ENCODE measurements at places on chromosomes 2 and 18.

GRCh38 chr18:12074736-12075135, 18.9 kb upstream of the ANKRD62 start:
- DNase-seq, result no peak

GRCh38 chr2:61834893-61835292, 19.0 kb downstream of the FAM161A start:
- DNase-seq, result no peak

GRCh38 chr2:60283626-60284025, 269.8 kb downstream of the BCL11A start:
- no peak for DNase-seq

- DNase-seq, result no peak
Measured at GRCh38 chr2:219893541-219893940, 266.1 kb downstream of the SLC4A3 start.

DNA sequence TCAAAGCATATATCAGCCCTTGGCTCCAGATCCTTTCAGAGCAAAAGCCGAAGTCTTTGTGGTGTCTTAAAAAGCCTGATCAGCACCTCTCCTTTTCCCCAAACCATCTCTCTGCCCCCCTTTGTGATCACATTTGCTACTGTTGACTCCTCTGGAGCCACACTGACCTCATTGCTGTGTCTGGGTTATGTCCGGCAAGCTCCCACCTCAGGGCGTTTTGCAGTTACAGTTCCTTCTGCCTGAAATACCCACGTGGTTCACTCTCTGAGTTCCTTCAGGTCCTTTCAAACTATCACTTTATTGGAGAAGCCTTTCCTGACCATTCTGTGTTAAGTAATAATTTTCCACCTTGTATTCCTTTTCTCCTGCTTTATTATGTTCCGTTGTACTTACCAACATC, 11.8 kb downstream of the C2orf69 start:
- DNase-seq, result no peak

DNA sequence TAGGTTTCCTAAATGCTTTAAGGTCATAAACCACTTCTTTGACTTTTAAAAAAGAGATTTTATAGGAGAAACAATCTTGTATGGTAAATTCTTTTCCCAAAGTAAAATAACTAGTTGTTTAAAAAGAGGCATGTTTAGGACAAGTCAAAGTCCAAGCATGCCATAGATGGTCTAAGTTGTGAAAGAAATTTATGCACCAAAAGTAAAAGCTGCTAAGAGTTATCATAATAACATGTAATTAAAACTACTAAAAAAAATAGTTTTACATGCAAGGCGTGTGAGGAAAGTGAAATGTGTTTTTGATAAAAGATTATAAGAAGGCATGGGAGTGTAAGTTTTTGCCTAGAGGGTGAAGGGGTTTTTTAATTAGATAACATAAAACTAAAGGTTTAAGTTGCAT, 22.5 kb downstream of the FAM210A start:
- peak; percentile 33 for DNase-seq

- peak; percentile 81 for DNase-seq
Measured at GRCh38 chr18:75247611-75248421, 37.2 kb downstream of the TSHZ1 start.

DNA sequence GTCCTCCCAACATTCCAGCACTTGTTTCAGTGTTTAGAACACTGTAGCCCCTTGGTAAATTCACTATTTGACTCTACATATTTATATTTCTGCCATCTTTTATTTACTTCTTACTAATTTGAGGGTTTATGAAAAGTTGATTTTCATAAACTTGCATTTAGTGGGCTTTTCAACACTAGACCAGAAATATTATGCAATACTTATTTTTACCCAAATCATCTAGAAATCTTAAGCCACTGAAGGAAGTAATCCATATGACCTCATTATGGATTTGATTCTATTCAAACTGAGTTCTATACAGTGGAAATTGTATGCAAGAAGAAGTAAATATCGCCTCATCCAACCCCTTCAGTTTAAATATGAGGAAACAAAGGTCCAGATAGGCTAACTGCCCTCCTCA, 92.6 kb upstream of the VRK2 start:
- no peak for DNase-seq

DNA sequence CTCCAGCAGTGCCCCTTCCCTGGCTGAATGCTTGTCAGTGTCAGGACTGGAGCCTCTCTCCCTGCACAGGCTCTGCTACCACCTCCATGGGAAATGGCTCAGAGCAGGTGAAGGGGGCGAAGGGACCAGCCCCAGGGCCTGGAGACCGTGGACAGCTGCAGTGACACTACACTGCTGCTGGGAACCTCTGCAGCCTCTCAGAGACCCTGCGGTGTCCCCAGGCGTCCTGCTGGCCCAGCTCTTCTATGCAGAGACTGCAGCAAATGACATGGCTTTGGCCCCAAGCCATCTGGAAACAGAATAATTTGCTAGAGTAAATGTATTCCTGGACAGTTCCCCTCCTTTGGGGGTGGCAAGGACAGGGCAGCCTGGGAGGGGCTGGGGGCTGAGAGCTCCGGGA, 53.2 kb downstream of the CIB4 start:
- peak; percentile 64 for DNase-seq

DNA sequence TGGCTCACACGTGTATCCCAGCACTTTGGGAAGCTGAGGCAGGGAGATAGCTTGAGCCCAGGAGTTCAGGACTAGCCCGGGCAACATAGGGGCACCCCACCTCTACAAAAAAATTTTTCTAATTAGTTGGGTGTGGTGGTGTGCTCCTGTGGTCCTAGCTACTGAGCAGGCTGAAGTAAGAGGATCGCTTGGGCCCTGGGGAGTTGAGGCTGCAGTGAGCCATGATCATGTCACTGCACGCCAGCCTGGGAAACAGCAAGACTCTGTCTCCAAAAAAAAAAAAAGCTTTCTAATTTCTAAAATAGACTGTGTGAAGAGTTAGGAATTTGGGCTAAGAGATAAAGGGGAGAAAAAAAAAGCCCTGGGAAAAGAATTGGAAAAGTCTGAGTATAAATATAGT, 51.9 kb upstream of the NAB1 start:
- DNase-seq, result no peak

- peak; percentile 91 for DNase-seq
Measured at GRCh38 chr2:196263181-196263747, 91.9 kb upstream of the STK17B start.

GRCh38 chr2:3458396-3459184, 60.7 kb downstream of the ADI1 start:
- DNase-seq, result no peak

GRCh38 chr2:124894199-124894598, 869.1 kb downstream of the CNTNAP5 start:
- no peak for DNase-seq

DNA sequence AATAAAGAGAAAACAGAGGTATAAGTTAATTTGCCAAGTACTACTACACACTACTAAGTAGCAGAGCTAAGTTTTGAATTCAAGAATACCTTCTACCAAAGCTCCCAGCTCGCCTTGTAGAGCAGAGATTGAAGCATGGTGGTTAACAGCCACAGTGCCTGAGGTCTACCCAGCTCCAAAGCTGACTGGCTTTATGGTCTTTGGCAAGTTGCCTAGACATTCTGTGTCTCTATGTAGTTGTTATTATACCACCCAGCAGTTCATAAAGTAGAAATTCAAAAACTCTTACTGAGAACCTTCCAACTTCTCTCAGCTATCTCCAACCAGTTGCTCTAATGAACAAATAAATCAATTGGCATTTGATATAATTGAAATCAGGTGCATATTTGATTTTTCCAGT, 87.8 kb downstream of the PDE11A start:
- DNase-seq, result peak; percentile 34

DNA sequence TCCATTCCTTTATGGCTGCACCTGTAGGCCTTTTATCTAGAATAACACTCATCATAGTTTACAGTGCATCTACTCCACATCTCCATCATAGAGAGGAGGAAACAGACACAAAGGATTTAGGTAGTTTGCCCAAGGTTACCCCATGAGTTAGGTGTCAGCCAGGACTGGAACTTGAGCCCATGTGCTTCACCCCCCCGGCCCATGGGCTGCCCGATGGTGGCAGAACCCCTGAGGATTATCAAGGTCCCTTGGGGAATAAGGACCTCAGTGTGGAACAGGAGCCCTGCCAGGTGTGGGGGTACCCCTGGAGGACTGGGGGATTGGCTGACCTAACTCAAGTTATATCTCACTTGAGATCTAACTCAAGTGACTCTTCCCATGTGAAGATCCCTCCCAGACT, 146.3 kb upstream of the OTX1 start:
- DNase-seq, result no peak

DNA sequence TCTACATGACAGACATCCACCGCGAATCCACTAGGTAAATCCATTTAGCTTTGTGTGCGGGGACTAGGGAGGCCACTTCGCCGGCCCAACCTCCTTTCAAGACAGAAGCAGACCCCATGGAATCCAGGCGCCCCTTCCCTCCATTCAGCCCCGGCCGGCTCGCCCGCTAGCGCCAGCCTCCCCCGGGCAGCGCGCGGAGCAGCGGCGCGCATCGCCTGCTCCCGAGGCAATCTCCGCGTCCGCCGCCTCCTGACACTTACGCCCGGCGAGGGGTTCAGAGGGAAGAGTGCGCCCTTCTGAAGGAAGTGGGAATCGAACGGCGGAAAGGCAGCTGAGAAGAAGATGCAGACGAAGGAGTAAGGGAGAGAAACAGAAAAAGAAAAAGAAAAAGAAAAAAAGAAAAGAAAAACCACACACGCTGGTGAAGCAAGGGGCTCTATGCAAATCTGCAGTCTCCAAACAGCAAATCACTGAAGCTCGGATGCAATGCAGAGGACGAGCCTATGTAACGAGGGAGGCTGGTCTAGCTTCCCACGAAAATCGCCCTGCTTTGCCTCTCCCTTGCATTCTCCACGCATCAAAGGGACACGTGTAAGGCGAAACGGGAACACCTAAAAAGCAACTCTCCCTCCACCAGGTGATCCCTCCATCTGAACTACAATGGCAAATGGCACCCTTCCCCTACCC, 684.4 kb downstream of the NRXN1 start:
- DNase-seq, result peak; percentile 71

- DNase-seq, result no peak
Measured at GRCh38 chr2:52995424-52995823, 772.2 kb upstream of the CHAC2 start.

GRCh38 chr2:1407950-1408675, 5.2 kb upstream of the TPO start:
- DNase-seq, result no peak

DNA sequence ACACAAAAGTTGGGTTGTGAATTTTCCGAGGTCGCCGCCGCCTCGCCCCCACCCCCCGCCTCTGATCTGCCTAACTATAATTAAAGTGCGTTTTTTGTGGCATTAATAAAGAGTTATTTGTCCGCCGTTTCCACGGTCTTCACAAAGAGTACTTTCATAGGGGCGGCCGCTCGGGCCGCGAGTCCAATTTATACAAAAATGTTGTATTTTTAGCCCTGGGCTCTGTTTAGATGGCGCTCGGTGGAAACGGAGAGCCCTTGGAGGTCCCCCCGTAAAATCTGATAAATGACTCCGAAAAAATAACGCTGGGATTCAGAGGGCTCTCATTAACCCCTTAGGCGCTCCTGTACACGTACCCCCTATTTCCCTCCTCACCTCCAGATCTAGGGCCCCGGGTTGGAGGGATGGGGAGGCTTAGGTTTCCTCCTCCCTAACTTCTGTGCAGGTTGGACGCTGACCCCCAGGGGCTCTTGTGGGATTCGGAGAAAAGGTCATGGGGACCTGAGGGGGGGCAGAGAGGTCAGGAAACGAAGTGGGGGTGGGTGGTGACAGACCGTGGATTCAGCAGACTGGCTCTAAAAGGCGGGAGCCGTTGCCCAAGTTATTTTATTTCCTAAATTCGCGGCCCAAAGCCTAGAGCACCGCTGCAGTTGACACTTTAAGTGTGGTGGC, 1.9 kb downstream of the CYP26B1 start:
- DNase-seq, result no peak

GRCh38 chr2:20326163-20326780, 24.4 kb downstream of the PUM2 start:
- peak; percentile 63 for DNase-seq

DNA sequence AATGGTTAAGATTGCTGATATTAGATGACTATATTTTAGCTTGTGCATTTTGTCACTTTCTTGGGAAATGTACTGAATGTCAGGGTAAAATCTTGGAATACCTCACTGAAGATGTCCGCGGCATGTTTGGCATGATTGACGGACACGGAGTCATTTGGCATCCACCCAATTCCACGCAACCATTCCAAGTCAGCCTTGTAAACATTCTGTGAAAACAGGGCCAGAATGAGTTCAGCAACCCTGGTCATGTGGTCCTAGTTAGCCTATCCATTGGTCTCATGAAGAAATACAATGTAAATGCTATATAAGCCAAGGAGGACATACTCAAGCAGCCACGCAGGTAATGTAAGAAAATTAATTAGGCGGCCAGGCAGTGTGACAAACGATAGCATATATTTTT, 159.5 kb downstream of the RIF1 start:
- no peak for DNase-seq

DNA sequence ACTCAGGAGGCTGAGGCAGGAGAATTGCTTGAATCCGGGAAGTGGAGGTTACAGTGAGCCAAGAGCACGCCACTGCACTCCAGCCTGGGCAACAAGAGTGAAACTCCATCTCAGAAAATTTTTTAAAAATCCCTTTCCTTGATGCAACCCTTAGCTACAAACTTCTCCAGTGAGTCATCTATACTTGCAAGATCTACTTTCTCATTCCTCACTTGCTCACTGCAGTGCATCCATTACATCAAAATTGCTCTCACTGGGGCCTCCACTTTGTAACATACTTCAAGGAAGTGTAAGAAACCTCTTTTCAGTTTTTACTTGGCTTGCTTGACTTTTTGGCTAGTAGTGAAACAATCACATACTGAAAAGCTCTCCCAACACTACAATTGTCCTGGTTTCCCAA, 65.3 kb downstream of the REEP1 start:
- DNase-seq, result no peak

- no peak for DNase-seq
Measured at GRCh38 chr2:130303169-130303568, 39.5 kb upstream of the IMP4 start.
